ENCODE measurements at places on chromosomes 3 and 15.

DNA sequence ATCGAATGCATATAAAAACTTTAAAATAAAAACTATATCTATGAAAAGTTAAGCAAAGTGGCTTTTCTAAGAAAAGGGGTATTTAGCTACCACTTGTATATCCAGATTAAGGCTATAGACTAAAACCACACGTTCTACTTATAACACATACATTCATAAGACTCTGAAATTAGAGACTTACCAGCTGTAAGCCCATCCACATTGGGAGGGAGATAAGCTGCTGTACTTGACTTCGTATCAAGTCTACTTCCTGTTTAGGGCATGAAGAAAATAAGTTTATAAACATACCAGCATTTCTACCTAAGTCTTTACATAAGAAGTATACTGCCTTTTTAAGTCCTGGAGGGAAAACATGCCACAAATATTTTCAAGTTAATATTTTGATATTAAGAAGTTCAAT is 27.7 kb downstream of the AQR start:
- no peak for DNase-seq

GRCh38 chr3:17946619-17947018 is 204.2 kb upstream of the TBC1D5 start:
- no peak for DNase-seq

GRCh38 chr15:30991255-30992235 is at the start of gene MTMR10:
TSS of gene MTMR10 (minus strand) at chr15:30991628. CDS start at chr15:30991506, 122 bp downstream.
- peak; percentile 75 for DNase-seq

DNA sequence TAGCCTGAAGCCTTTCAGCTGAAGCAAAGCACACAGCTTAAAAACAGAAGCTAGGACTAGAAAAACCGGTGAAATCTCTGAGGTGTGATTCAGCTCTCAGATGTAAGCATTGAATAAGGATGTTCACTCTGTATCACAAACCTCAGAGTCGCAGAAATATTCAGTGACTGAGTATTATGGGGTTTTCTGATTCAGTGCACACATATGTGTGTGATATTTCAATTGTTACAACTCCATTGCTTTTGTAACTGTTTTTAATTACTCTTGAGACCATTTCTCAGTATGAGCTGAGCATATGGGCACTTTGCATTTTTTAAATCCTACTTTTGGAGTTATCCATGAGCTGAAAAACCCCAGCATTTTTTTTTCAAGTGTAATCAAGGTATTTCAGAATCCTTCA is 868.8 kb downstream of the NTRK3 start:
- DNase-seq: no peak

GRCh38 chr3:10448544-10448943 is 56.8 kb downstream of the ATP2B2 start:
- no peak for DNase-seq

- no peak for DNase-seq
Measured at GRCh38 chr15:31062911-31063310, 38.6 kb downstream of the TRPM1 start.
